Activated T-cell treated with anti-CD3 and anti-CD28 coated beads, Interleukin-2, amount 50 U/mL, for 24 hours (primary cell): ENCODE measurements at places on chromosomes 16 and 17.
A peak's percentile ranks its signal among the peaks of the same experiment; 100 is the strongest.

GRCh38 chr16:48820379-48820778 is 210.4 kb upstream of the N4BP1 start:
- DNase-seq: no peak

- DNase-seq: no peak
These were observed 431 bp downstream of the DYNC1LI2 start for GRCh38 chr16:66751053-66751302.

GRCh38 chr17:56595831-56596690 is 2.6 kb downstream of the NOG start:
- DNase-seq: peak; percentile 51

DNA sequence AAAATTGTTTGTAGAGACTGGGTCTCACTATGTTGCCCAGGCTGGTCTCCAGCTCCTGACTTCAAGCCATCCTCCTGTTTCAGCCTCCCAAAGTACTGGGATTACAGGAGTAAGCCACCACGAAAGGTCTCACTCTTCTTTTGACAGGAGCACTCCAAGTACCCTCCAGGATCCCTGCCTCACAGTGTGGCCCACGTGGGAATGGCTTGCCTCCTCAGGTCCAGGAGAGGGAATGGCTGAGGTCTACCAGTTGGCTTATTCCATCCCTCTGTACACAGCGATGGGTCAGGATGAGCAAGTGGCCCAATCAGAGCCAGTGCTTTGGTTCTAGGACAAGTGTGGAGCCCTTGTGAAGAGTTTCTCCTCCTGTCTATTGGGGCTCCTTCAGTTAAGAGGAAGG is 73.7 kb upstream of the ZNF423 start:
- no peak for DNase-seq

- DNase-seq: no peak
These were observed 289.4 kb upstream of the EEF2KMT start for GRCh38 chr16:5386989-5387388.

DNA sequence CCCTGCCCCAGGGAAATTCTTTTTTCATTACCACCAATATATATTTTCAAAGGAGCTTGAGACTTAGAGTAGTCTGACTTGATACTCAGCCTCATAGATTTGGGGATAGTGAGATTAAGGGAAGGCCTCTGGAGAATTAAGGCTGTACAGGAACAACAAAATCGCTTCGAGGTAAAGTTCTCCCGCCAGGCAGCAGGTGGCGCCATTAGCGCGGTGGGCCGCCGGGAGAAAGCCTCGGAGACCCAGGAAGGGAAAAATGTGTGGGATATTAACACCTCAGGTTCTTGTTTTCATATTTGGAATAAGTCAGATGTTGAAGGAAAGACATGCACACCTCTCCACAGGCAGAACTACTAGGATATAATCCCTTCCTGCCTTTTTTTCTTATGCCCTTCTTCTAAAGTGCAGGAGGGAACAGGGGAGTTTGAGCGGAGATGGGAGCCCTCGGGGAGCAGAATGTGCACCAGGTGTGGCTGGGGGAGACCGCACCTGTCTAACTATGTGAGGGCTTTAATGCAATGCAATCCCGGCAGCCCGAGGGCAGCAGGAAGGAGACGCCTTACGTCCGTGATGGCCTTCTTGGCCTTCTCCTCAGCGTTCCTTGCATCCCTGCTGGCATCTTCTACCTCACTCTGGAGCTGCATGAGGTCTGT is 25.9 kb downstream of the MYH3 start:
- DNase-seq: peak; percentile 44

- DNase-seq: no peak
These were observed 503.4 kb upstream of the CDH8 start for GRCh38 chr16:62539657-62540056.

DNA sequence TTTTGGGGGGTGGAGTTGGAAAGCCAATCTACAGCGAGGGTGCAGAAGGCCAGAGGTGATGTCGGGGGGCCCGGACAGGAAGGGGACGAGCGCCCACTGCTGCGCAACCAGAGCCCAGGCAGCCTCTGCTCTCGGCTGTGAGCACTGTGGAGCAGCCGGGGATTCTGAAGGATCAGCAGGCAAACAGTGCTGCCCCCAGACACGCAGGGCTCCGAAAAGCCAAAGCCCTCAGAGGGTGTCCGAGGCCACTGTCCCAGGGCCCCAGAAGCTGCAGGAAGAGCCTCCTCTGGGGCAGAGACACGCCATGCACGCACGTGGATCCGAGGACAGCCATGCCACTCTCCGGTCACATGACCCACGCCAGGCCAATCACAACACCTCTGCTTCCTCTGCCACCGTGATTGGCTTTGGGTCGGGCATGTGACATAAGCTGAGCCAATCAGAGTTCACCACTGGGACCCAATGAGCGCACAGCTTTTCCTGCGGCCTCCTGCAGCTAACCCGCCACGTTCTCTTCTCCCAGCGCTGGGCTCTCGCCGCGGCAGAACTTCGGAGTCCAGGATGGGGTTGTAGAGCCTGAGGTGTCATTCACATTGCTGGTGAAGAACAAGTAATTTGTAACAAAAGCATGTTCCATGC is 40.7 kb downstream of the ACTG1 start:
- no peak for DNase-seq

DNA sequence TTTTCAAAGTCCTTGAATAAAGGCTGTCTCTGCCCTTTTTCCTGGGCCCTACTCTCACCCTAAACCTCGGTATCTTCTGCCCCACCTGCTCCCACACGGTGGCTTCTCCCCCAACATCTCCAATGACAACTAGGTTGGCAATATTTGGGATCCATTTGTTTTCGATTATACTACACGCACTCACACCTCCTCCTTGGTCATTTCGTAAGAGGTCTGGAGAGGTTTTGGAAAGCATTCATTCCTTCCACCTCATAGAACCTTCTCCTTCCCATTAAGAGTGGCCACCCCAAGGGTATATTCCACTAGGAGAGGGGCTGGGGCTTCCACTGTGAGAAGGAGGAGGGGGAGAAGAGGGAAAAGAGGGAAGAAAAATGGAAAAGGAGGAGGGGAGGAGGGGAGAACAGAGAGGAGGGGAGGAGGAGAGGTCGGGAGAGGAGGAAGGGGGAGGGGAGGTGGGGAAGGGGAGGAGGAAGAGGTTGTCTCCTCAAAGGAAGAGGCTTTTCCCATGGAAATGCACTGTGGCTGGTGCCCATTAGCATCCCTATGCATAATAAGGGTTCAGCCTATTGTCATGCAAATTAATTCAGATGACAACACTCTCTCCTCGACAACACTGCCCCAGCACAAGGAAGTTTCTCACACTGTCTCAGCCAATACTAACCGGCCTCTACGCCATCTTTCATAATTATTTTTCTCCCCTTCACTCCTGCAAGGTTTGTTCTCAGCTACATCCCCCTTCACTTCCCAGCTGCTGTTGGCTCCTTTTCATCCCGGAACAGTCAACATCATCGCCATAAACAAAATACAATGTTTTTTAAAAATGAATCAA is 30.0 kb downstream of the SOX9 start:
- DNase-seq: no peak

GRCh38 chr17:60554377-60554788 is 28.3 kb upstream of the APPBP2 start:
- no peak for DNase-seq

DNA sequence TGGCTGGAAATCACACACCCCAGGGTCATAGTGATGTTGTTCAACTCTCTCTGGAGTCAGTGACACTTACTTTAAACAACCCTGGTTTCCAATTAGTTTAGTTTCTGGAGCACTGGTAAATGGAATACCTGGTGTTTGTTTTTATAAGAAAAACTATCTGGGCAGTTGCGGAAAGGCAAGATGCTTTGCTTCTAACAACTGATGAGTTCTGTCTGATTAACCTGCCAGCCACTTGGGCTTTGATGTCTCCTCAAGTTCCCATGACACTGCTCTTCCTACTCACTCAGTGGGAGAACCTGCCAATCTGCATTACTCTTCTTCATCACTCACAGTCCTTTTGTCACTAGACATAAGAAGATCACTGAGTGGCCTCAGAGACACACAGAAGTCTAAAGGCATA is 78.7 kb upstream of the MTMR4 start:
- DNase-seq: no peak

DNA sequence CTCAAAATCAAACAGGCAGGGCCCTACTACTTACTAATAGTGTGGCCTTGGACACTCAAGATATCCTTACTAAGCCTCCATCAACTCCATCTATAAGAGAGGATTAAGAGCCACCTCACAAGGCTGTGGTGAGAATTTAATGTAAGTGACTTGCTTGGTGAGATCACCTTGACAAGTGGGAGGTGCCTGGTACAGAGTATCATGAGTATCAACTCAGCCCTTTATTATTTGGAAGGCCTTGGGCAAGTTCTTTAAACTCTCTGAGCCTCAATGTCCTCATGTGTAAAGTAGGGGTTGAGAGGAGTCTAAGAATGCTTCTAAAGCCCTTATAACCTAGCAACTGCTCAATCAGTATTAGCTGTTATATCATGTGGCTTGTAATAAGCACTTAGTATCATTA is 15.0 kb downstream of the THUMPD1 start:
- DNase-seq: no peak
